ENCODE measurements at places on chromosomes 3 and 15.

- peak; percentile 13 for DNase-seq
Observed at GRCh38 chr3:31768479-31769125, 212.5 kb downstream of the OSBPL10 start.

- DNase-seq = no peak
Observed at GRCh38 chr15:78951841-78952238, 7.0 kb upstream of the CTSH start.

DNA sequence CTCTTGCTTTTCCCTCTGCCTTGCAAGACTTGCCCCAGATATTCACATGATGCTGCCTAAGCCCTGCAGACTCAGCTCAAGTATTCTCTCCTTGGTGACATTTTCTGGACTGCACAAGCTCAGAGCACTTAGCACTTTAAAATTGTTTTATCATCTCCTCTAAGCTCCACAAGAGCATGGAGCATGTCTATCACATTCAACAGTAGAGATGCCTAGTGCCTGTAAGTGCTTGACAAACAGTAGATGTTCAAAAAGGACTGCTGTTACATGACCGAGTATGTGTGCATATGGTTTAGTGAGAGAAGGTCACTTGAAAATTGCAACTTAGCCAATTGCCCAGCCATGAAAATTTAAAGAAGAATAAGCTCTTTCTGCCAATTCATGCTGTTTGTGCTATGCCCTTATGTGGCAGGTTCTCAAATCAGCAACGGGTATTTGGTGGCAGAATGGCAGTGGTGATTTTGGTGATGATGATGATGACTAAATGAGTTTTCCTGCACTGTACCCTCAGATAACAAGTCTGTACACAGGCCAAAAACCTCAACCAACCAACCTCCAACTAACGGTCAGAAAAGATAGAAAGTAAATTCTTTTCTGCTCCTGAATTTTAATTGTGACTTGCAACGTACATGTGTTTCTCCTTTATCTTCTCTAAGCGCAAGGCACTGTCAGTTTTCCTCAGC lies 647.2 kb upstream of the UBE2E2 start:
- no peak for DNase-seq

- DNase-seq = no peak
Observed at GRCh38 chr3:47221798-47222197, 57.9 kb upstream of the SETD2 start.

GRCh38 chr15:76840830-76841460 lies 64.2 kb downstream of the SCAPER start:
- no peak for DNase-seq

DNA sequence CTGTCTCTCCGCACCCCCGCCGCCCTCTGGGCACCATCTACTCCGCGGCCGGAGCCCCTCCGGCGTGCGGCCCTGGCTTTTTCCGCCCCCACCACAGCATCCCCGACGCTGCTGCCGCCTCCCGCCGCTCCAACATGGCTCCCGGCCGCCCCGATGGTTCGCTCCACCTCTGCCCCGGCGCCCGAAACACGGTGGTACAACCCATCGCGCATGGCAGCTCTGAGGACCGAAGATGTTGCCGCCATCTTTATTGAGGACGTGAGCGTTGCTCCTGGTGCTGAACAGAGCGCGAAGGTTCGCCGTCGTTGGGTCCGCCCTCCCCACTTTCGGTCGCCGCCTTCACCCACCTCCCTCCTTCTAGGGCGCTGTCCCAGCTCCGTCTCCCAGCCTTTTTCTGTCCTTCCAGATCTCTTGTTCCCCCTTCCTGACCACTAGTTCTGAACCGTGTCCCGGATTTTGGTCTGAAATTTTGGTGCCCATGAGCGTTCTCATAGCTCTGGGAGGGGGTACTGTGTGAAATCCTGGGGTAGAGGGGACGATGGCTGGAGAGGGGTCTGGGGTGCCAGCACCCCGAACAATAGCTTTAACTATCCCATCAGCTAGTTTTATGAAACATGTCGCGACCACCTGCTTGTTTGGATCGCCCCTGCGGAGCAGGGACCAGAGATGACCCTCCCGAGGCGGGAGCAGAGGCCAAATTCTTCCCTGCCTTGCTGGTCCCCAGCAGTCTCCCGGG lies at the start of gene CELSR3:
CELSR3 (minus strand) TSS at position 134 of the 736 bp plus-strand sequence. CDS start 252 bp downstream, outside the sequence.
- DNase-seq = peak; percentile 77

DNA sequence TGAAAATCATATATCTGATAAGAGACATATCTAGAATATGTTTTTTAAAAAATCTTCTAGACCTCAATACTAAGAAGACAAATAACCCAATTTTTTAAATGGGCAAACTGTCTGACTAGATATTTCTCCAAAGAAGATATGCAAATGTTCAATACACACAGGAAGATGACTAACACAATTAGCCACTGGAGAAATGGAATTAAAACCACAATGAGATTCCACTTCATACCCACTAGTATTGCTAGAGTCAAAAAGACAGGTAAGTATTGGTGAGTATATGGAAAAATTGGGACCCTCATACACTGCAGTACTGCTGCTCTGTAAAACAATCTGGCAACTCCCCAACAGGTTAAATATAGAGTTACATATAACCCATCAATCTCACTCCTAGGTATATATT lies 33.1 kb upstream of the TOPAZ1 start:
- no peak for DNase-seq

GRCh38 chr3:18717598-18717997 lies 292.5 kb upstream of the SATB1 start:
- no peak for DNase-seq

DNA sequence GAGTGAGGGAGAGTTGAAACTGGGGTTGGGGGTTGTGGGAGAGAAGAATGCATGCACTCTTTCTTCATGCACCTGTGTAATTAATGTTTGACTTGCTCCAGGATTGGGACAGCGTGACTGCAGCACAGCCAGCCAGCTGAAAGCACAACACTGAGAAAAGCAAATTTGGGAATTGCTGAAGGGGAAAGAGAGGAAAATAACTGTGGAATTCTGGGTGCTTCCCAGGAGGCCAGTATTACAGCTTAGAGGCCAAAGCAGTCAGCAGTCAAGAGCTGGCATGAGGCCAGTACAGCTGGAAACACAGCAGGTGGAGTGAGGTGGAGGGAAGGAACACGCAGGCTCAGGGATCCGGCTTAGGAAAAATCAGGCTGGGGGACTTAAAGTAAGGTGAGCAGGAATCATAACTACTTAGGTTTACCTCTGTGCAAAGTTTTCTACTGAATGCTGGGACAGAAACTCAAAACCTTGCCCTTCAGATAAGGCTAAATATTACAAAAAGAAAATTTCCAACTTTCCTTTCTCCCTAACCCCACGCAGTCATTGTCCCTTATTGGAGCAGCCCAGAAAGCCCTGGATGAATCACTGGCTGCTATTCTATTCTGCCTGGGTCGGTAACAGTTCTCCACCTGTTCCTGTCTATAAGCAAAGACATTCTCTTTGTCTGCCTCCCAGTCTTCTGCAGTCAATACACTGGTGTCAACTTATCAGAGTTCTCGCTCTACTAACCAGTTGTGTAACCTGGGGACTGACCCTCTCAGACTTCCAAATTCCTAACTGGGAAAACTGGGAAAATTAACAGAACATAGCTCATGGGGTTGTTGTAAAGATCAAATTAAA lies 167.2 kb downstream of the MAGI1 start:
- DNase-seq = no peak

DNA sequence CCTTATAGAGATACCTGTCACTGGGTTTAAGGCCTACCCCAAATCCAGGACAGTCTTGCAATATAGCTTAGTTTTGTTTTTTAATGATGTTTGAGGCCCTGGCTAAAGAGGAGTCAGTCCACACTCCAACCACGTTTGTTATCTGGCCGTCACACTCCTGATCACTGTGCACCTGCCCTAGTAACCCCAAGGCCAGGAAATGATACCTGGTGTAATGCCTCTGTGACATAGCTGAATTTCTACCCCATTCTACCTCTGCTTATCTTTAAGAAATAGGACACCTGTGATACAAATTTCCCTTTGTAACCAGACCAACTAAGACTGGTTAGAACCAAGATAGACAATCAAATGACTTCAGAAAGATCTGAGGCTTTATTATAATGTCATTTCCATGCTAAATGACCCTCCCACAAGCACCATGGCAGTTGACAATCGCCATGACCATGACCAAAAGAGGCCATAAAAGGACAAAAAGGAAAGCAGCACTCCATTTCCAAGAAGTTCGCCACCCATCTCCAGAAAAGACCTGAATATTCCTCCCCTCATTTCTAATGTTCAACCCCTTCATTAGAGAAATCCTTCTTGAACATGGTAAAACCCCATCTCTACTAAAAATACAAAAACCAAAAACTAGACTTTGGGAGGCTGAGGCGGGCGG lies 4.8 kb upstream of the RTP3 start:
- no peak for DNase-seq

DNA sequence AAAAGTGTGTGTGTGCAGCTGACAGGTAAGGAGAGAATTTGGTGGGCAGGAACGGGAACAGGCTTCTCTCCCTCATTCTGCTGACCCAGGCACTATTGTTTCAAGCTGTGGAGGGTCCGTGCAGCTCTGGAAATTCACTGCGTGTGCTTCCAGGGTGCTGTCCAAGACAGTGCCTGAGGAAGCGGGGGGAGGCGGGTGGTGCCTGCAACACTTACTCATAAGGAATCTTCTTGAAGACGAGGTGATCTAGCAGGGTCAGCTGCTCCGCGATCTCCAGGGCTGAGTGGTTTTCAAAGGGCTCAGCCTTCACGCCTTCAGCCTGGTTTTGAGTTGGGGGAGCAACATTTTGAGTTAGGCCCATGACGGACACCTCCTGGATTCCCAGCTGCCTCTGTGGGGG lies 46.6 kb upstream of the CTSH start:
- DNase-seq = no peak
